GM12878 (cell line): ENCODE measurements at places on chromosomes 1 and 21. TPM values are rescaled to one million over a fixed set of nuclear protein-coding genes. Genes with fewer than 3 reads are reported as not detected.
A peak's percentile ranks its signal among the peaks of the same experiment; 100 is the strongest.

DNA sequence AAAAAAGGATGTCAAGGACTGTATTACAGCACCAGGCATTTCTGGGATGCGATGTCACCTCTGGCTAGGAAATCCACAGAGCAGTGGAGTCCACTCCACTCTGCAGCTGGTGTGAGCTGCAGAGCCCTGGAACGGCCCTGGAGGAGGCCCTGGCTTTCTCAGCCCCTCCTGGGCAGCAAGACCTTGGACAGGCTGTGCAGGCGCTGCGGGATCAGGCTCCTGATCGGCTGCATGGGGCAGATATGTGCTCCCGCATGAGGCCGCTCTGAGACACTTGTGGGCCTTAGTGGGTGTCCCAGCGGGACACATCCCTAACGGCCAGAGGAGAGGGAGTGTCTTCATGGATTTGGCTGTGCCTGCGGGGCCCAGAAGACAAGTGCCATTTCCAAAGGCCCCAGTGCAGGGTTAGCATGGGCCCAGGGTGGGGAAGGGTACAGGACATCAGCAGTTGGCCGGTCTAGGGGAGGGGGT, 6.2 kb downstream of the DNMT3L start:
- H3K27me3 ChIP-seq, result no peaks in the 10 kb centered on the region; the same call in 1 of the 2 replicates
- H3K4me1 ChIP-seq, result no peaks in the 10 kb centered on the region
- no peaks in the 10 kb centered on the region for H3K36me3 ChIP-seq

GRCh38 chr1:233375653-233376052, 48.1 kb downstream of the MAP3K21 start:
- H3K36me3 ChIP-seq, result no peaks in the 10 kb centered on the region
- H3K4me3 ChIP-seq, result no peak overlapping the region
- H3K27me3 ChIP-seq, result no peaks in the 10 kb centered on the region; the same call in 1 of the 2 replicates

DNA sequence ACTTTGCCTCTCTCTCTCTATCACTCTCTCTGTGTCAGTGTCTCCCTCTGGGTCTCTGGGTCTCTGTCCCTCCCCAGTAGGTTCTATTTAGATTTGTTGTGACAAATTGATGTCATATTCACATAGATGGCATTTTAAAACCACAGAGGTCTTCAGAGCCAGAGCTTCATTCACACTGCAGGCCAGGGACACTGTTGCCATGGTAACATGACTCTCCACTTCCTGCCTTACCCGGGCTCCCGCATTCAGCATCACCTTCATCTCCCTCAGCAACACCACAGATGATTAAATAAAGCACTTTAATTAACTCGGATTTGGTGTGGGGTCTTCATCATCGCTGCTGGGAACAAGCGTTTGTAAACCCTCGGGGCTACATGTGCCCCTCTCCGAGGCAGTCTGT, 132.6 kb downstream of the ETS2 start:
- no peaks in the 10 kb centered on the region for H3K27me3 ChIP-seq
- H3K4me3 ChIP-seq, result no peak overlapping the region
- H3K27ac ChIP-seq, result no peak overlapping the region
- no peak for DNase-seq

DNA sequence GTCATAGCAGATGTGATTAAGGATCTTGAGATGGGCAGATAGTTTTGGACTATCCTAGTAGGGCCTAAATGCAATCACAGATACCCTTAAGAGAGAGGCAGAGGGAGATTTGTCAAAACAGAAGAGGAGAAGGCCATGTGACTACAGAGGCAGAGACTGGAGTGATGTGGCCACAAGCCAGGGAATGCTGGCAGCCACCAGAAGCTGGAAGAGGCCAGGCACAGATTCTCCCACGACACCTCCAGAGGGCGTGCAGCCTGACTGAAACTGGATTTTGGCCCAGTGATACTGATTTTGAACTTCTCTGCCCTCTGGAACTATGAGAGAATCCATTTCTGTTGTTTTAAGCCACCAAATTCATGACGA, 52.1 kb upstream of the EPS8L3 start:
- no peak for DNase-seq
- no peaks in the 10 kb centered on the region for H3K36me3 ChIP-seq
- no peaks in the 10 kb centered on the region for H3K27me3 ChIP-seq
- H3K27ac ChIP-seq, result peak overlapping the region; percentile 57
- peak overlapping the region; percentile 31; the same call in 1 of the 2 replicates for H3K4me3 ChIP-seq

DNA sequence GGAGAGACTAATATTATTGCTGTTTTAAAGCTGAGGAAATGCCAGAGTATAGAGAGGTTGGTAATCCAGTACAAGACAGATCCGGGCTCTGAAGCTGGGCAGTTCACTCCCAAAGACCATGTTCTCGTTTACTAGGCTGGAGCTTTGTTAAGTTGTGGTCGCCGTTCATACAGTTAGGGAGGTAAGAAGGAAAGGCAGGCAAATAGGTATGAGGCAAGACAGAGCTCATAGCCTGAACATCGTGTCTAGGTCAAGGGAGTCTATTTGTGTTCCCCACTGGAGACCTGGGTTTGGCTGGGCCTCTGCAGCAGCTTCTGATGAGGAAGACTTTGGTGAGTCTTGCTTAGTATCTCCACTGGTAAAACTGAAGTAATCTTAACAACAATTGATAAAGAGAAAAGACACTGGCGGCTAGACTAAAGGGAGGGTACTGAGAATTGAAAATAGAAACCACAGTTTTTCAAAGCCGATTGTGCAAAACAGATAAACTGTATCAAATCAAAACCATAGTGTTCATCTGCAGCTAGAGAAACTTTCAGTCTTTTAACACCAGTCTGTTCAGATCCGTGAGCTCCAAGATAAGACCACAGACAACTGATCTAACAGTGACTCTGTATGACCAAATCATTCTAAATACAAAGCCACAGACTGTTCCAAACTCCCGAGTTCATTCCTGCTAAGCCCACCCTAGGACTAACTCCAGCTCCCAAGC, 217.0 kb upstream of the FAM78B start:
- H3K4me1 ChIP-seq, result no peaks in the 10 kb centered on the region
- no peak for DNase-seq
- H3K36me3 ChIP-seq, result no peaks in the 10 kb centered on the region
- H3K4me3 ChIP-seq, result no peak overlapping the region
- no peaks in the 10 kb centered on the region for H3K27me3 ChIP-seq

Gene AVPR1B
- total RNA-seq, result not detected in 2 replicates

Gene EFNA1
- 0.28 TPM in 1 of 2 replicates, not detected in the other for total RNA-seq

Gene HSPB7
- 0.21 TPM in 1 of 2 replicates, not detected in the other for total RNA-seq

Gene ICOSLG
- 15.1 and 16.4 TPM in 2 replicates for total RNA-seq
